HT-29 (cell line): ENCODE measurements at places on chromosomes 13 and 19. TPM values are rescaled to one million over a fixed set of nuclear protein-coding genes. Genes with fewer than 3 reads are reported as not detected.

The OVOL3 gene
- total RNA-seq = not detected in 2 replicates

The NBEA gene
- not detected in 2 replicates for total RNA-seq

The DMKN gene
- 7.0 and 8.6 TPM in 2 replicates for total RNA-seq

The S1PR5 gene
- not detected in 2 replicates for total RNA-seq

The SYCN gene
- not detected in 2 replicates for total RNA-seq

The ATP7B gene
- total RNA-seq = 6.9 and 7.6 TPM in 2 replicates

The LRRC4B gene
- total RNA-seq = not detected in 2 replicates

The AZU1 gene
- total RNA-seq = not detected in 2 replicates

The C5AR1 gene
- total RNA-seq = 0.13 and 0.28 TPM in 2 replicates

The KLHL26 gene
- 4.5 and 5.9 TPM in 2 replicates for total RNA-seq

The KIR3DL1 gene
- total RNA-seq = not detected in 2 replicates

The PSG7 gene
- not detected in 2 replicates for total RNA-seq

The ALOX5AP gene
- total RNA-seq = 0.41 TPM in 1 of 2 replicates, not detected in the other

The CEBPA gene
- total RNA-seq = 16.9 and 21.3 TPM in 2 replicates

The CDX2 gene
- total RNA-seq = 4.1 and 5.4 TPM in 2 replicates

The C19orf73 gene
- total RNA-seq = 5.9 and 6.0 TPM in 2 replicates
